Activated CD8-positive, alpha-beta memory T cell treated with anti-CD3 and anti-CD28 coated beads, Interleukin-2, amount 10 ng/mL, durations not matched to agents 7 days and 5 days (primary cell): ENCODE measurements at places on chromosomes 13 and 19. TPM values are rescaled to one million over a fixed set of nuclear protein-coding genes. Genes with fewer than 3 reads are reported as not detected.
A peak's percentile ranks its signal among the peaks of the same experiment; 100 is the strongest.

DNA sequence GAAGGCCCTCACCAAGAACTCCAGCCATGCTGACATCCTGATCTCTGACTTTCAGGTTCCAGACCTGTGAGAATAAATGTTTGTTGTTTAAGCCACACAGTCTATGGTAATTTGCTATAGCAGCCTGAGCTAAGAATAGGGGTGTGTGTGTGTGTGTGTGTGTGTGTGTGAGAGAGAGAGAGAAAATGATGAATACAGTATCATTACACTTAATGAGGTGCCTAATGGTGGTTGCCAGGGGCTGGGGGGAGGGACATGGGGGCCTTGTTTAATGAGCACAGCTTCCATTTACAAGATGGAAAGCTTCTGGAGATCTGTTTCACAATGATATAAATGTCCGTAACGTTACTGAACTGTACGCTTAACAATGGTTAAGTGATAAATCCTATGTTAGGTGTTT is 53.8 kb upstream of the LATS2 start:
- no peak for DNase-seq

DNA sequence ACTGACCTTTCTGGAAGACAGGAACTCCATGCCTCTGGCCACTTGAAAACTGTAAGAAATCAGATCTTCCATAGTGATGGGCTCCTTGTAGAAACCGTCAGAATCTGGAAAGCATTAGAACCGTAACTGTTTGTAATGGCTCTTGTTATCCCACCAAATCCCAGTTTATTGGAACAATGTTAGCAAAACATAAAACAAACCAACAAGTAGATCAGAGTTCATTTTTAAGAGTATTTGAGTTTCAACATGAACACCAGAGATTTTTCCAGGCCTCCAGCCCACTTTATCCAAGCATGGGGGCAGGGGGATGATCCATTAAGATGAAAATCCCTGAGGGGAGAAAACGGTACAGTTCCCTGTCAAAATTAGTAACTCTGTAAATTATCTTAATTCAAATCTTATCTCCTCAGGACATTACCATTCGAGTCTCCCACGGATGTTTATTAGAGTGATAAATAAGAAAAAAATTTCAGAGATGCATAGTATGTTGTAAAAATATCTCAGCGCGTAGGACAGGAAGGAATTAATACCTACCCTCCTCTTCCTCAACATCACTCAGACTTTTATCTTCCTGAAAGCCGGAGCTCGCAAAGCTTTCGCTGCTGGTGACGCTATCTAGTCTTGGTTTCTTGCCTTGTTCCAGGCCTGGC is 172.5 kb downstream of the FLT1 start:
- DNase-seq: no peak

The NTF4 gene
- not detected for total RNA-seq

The MYPOP gene
- 13.8 TPM for total RNA-seq

The ATXN8OS gene
- total RNA-seq: not detected

The OR7C1 gene
- total RNA-seq: not detected

The ZNF208 gene
- total RNA-seq: 0.30 TPM

DNA sequence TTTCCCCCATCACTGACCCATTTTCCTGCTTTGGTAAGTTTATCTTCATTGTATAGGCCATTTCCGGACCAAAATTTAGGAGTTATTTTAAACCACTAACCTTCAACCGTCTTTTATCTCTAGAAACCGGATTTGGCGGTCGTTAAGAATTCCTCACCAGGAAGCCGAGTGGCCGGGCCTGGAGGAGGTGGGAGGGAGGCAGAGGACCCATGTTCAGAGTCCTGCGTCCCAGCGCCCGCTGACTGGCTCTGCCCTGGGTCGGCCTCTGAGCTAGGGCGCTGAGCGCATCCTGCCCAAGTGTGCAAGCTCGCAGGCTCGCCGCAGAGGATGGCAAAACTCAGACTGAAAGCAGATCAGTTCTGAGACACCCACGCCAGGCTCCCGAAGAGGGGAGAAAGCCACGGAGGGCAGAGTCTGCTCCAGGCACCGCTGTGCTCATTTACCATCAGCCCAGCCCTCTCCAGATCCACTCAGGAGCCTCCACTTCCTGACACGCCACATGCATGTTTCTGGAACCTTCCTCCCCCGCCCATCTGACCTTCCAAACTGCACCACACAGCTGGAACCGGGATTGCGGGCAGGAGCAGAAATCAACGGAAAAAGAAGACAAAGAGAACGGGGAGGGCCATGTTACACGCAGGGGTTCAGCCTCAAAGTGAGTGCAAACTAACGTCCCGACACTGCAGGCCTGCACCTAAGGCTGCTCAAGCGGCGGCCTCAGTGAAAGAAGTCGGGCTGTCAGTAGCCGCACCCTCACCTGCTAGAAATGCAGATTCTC is 8.3 kb downstream of the COL4A1 start:
- DNase-seq: peak; percentile 42

The PLVAP gene
- total RNA-seq: not detected

GRCh38 chr13:105969761-105970160 is 565.7 kb downstream of the EFNB2 start:
- no peak for DNase-seq

The NEK5 gene
- total RNA-seq: not detected

The VSTM2B gene
- total RNA-seq: not detected

DNA sequence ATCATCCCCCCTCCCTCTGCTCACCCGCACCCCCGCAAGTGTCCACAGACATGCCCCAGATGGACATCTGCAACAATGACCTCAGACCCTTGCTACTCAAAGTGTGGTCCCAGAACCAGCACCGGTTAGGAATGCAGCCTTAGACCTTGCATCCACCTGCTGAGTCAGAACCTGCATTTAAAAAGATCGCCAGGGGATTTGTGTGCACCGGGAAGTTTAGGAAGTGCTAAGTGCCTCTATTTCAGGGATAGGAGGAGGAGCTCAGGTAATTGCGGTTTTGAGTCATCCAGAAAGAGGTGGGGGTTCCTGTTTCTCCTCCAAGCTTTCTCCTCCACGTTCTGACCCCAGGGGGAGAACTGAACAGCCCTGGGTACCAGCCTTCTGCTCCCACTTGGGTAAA is 46.2 kb downstream of the CACNA1A start:
- no peak for DNase-seq

GRCh38 chr19:47437500-47437899 is 18.2 kb upstream of the MEIS3 start:
- no peak for DNase-seq

DNA sequence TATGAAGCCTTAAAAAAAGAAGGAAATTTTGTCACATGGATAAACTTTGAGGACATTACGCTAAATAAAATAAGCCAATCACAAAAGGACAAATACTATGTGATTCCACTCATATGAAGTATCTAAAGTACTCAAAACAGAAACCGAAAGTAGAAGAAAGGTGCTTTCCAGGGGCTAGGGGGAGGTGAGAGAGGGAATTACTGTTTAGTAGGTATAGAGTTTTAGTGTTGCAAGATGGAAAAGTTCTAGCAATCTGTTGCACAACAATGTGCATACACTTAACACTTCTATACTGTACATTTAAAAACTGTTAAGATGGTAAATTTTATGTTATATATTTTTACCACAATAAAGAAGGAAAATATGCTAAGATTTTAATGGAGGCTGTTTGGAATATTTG is 83.0 kb downstream of the POLR1D start:
- DNase-seq: no peak

GRCh38 chr19:5804516-5805461 is at the start of gene NRTN:
Gene NRTN (plus strand): TSS chr19:5805067. CDS start chr19:5824166, 19,099 bp downstream.
- DNase-seq: peak; percentile 52

- DNase-seq: no peak
Measured at GRCh38 chr19:50191216-50191615, 12.2 kb upstream of the MYH14 start.

- DNase-seq: no peak
Measured at GRCh38 chr13:20499986-20500385, 25.7 kb downstream of the CRYL1 start.

DNA sequence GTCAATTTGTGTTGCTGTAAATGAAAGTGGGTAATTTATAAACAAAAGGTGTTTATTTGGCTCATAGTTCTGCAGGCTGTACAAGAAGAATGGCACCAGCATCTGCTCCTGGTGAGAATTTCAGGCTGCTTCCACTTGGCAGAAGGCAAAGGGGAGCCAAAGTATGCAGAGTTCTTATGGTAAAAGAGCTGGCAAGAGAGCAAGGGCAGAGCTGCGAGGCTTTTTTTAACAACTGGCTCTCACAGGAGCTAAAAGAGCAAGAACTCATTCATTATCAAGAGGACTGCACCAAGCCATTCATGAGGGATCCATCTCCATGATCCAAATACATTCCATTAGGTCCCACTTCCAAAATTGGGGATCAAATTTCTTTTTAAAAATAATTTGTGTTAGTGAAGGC is 1712.7 kb downstream of the SLITRK5 start:
- DNase-seq: no peak

DNA sequence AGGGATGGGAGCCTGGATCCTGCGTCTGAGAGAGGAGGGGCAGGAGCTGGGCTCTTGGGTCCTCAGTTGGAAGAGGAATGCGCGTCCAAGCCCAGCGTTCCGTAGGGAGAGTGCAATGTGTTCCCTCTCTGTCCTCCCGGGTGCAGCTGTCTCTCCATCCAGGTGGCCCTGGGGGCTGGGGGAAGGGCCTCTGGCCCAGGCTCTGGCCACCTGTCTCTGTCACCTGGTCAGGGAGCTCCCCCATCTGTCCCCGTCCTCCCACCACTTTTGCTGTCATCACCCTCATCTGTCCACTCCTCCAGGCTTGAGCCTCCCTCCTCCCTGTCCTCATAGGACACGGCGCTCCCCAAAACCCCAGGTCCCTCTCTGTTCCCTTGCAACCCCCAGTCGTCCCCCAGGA is 3.7 kb upstream of the SBK2 start:
- no peak for DNase-seq

DNA sequence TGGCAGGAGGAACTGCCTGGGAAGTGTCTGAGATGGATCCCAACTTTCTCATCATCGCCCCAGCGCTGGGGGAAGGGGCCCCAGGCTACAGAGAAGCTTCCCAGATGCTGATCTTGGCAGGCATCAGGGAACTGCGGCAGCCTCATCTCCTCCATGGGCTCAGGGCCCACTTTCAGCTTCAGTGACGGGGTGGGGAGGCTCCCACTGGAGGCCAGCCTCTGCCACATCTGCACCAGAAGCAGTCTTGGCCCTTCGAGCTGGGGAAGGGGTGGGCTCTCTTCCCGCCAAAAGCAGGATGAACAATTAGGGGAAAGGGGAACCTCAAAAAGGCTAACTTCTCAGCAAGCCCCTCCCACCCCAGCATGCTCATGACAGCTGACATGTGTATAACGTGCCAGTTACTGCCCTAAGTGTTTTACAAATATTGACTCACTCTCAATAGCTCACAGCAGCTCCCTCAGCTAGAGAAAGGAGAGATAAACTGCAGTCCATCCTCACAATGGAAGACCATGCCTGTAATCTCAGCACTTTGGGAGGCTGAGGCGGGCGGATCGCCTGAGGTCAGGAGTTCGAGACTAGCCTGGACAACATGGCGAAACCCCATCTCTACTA is 7.1 kb upstream of the S1PR2 start:
- DNase-seq: no peak

GRCh38 chr19:12880551-12881171 is 588 bp downstream of the DNASE2 start:
- no peak for DNase-seq

DNA sequence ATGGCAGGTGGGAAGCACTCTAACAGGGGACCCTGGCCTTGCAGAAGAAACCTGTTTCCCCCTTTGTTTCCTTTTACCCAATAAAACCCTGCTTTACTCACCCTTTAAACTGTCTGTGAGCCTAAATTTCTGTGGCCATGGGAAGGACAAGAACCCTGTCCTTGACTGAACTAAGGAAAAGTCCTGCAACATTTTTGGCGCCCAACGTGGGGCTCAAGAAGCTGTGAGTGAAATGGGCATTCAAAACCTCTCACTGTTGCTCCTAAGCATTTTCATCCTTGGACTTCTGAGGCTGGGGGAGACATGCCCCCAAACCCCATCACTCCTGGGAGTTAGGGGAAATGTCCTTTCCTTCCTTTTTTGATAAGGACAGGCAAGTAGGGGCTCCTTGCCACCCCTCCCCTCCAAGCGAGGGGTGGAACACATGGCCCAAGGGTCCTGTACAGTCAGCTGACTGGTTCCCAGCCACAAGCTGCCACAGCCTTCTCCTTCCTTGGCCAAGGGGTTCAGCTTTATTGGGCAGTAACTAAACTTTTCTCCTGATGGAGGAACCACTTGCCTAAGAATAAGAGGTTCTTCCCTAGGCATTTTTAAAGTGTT is 381.6 kb downstream of the KLF5 start:
- no peak for DNase-seq

- DNase-seq: no peak
Measured at GRCh38 chr13:52160506-52160905, 1.1 kb upstream of the NEK3 start.

The ADPRHL1 gene
- 0.96 TPM for total RNA-seq

DNA sequence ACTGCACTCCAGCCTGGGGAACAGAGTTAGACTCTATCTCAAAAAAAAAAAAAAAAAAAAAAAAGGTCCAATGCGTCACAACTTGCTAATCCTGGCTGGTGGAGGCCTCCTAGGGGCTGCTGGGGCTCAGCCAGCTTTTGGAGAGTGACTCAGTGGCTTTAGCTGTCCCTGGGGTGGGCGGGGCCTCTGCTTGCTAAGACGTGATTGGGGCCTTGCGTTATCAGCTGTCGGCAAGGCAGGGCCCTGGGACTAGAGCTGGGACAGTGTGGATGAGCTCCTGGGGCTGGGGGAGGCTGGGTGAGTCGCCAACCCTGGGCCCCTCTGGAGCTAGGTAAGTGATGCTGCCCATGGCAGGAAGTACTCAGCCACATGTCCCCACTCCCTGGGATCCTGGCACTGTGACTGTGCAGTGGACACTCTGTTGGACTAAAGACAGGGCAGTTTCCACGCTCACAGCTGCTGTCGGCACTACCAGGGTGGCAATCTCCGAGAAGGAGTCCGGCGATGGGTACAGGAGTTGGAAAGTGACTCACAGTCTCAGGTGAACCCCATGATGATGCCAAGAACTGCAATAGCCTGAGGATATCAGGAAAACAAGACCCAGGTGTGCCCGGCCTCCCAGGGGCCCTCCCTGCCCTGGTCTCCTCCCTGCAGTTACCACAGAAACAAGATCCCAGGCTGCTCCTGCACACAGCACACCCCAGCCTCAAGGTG is 32.2 kb downstream of the F2RL3 start:
- no peak for DNase-seq

The ZNF83 gene
- total RNA-seq: 32.0 TPM

- DNase-seq: no peak
Measured at GRCh38 chr19:34243876-34244578, 10.3 kb upstream of the GARRE1 start.

The PALM3 gene
- not detected for total RNA-seq

The ZNF835 gene
- total RNA-seq: 2.2 TPM

- no peak for DNase-seq
Measured at GRCh38 chr13:29572575-29572974, 22.9 kb downstream of the SLC7A1 start.

- no peak for DNase-seq
Measured at GRCh38 chr13:40141859-40142555, 486.5 kb downstream of the COG6 start.

GRCh38 chr13:35469806-35470525 is 6.5 kb downstream of the MAB21L1 start:
- no peak for DNase-seq

- DNase-seq: no peak
Measured at GRCh38 chr13:40368127-40368891, 298.1 kb downstream of the FOXO1 start.

GRCh38 chr13:32838945-32839344 is 177.3 kb upstream of the KL start:
- no peak for DNase-seq

- no peak for DNase-seq
Measured at GRCh38 chr19:52188822-52189734, 774 bp upstream of the PPP2R1A start.

GRCh38 chr13:113338451-113338850 is 25.5 kb downstream of the GRTP1 start:
- no peak for DNase-seq

GRCh38 chr19:19297759-19298158 is 22.6 kb downstream of the SUGP1 start:
- no peak for DNase-seq

The ZNF846 gene
- 9.6 TPM for total RNA-seq
